Motor neuron (in vitro differentiated cells): ENCODE measurements at places on chromosomes 1 and 21.

GRCh38 chr1:81836007-81836626, 35.4 kb downstream of the ADGRL2 start:
- ATAC-seq, result no peak

GRCh38 chr1:87225171-87225570, 103.5 kb upstream of the LMO4 start:
- no peak for ATAC-seq

DNA sequence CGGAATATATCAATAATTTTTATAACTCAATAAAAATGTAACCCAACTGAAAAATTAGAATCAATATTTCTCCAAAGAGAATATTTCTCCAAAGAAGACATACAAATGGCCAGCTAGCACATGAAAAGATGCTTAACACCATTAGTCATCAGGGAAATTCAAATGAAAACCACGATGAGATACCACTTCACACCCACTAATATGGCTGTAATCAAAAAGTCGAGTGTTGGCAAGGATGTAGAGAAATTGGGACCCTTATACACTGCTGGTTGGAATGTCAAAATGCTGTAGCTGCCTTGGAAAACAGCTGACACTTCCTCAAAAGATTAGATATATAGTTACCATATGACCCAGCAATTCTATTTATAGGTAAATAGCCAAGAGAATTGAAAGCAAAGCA, 133.0 kb downstream of the GPR52 start:
- no peak for ATAC-seq

DNA sequence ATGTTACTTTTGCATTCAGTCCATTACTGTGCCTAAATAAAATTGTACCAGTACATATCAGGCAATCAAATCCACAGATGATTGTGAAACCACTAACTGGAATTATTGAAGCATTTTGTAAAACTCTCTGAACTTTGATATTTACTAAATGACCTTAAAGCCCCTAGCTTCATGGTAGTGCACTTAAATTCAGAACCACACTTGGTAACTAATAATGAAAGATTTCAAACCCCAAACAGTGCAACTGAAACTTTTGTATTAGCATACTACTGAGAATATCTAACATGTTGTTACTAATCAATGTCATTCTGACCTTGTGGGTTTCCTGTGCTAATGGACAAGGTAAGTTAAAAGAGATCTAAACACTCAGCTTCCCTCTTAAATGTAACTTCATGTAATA, at the start of gene CFHR3:
Gene CFHR3, plus strand, starts transcription at position 238 of the 400 bp plus-strand sequence. Its CDS starts 47 bp downstream, at position 285.
- no peak for ATAC-seq

DNA sequence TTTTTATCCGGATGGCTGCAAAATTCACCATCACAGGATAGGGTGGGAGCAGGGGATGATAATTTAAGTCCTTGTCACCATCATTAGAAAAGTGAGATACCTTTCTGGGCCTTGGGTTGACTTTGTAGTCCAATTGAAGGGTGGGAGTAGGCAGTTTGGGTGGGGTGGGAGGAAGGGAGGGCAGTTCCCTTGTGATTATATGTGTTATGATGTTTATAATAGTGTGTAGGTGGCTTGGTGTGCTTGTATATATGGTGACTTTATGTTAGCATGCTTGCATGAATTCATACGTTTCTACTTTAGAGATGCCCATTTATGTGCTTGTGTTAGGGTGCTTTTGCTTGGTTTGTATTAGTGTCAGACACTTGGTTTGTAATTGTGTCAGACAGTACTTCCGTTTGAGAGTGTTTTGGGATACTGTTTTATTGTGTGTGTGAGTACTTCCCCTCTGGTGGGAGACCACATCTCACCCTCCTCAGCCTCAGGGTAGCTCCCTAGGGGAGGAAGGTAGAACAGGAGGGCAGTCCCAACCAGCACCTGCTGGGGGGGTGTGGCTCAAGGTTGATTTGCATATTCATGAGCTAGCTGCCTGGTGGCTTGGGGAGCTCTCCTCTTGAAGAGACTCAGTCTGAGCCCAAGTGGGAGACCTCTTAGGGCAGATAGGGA, 6.3 kb upstream of the POU3F1 start:
- peak; percentile 50 for ATAC-seq

DNA sequence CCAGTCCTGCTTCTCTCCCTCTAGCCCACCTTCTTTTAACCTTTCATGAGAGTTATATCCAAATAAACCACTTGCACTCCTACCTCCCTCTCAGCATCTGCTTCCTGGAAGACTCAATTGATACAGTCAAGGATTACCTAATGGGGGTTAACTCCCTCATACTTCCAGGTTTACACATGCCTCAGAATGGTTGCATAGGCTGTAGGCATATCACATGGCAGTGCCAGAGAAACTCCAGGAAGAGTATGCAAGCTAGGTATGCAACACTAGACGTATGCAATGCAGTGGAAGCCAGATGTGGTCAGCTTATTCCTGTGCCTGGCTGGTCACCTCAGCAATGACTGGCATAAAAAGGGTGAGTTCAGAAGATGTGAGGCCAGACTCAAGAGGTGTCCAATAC, 32.7 kb upstream of the VANGL1 start:
- ATAC-seq, result no peak

DNA sequence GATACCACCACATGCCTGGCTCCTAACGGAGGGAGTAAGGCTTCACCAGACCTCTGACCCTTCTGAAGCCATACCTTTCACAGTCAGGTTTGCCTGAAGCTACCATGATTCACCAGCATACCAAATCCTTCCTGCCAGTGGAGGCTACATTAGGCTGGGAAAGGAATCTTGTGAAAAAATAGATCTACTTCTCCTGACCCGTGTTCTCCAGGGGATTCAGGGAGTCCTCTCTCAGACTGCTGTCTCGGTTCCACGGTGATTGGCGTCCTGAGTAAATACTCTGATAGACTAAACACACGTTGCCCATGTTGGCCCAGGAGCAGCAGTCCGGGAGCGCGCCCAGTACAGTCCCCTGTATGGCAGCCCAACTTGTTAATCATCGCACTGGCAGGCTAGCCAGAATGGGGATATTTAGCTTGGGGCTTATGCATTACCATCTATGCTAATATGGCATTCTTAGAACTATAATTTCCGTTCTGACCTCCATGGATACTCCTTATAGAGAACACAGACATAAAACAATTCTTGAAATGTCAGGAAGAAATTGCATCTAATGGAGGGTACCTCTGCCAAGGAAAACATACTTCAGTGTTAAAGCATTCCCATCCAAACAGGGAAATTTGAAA, 173.2 kb downstream of the ROR1 start:
- peak; percentile 92 for ATAC-seq

DNA sequence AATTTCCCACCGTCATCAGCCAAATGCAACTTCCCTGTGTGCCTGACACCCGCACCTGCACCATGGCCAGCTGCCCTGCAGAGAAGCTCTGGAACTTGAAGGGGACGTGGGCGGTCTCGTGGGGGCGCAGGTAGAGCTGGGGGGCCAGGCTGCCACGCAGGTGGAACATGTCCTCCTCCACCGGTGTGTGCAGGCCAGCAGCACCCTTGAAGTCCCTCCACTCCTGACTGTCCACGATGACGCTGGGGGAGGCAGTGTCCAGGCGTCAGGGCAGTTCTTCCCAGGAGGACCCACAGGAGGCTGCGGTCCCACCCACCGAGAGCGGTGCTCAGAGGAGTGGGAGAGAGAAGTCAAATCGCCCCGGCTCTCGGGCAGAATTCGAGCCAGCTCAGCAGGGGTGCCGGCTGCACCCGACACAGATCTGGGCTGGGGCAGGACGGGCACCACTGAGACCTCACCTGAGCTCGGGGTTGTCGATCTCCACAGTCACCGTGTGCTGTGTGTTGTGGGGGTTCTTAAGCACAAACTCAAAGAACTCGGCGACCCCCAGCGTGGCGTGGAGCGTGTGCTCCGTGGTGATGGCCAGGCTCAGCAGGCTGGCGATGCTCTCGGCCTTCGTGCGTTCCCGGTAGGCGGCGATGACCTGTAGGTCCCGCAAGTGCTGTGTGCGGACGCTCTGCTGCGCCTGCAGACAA, 117.7 kb downstream of the NPHP4 start:
- ATAC-seq, result no peak

GRCh38 chr1:162256287-162256686, 120.4 kb downstream of the SPATA46 start:
- no peak for ATAC-seq

DNA sequence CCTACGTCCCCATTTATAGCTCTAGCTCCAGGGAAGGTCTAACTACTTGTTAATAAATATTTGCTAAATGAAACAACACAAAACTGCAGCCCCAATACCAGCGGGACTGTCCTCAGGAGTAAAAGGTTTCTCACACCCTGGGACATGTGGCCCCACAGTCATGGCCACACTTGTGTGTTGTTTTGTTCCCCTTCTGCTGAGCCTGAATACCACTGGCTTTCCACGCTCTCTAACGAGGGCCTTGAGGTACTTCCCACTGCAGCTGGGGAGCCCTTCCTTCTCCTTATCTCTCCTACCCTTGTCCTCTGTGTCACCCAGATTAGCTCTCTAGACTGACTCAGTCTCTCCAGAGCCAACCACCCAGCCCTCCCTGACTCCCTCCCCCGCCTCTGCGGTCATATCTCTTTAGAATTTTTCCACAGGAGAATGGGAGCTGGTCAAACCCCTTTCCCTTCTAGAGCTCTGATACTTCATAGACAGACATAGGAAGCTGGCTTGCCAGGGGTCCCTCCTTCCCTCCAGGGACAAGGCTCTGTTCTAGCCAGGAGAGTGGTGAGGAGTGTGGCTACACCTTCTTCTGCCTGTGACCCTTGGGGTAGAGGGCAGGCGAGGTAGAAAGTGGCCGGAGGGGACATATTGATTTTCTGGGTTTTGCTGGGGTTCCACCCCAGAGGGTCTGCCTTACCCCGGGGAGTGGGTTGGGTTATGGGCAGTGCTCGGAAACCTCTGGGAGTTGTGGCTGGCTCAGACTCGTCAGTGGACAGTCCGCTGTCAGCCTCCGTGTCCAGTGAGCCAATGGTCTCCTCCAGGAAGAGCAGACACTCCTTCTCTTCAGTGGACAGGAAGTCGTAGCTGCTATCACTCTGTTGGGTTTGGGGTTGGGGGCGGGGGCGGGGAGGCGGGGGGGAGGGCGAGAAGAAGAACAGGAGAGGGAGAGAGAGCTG, 8.1 kb downstream of the C1orf116 start:
- no peak for ATAC-seq

DNA sequence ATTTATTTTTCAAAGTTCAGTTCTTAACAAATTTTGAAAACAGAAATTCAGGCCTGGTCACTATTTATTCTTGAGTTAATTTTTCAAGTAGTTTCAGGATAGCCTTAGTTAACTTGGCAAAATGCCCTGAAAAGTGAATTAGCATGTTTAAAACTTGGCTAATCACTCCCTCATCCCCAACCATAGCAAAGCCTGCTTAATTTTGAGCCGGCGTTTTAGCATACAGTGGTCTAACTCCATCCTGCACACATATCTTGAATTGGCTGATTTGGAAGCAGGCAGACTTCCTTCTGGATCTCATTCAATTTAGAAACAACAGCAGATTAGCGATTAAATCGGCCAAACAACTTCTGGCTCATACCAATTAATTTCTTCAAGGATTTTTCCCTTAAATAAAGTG, 439.2 kb downstream of the PTBP2 start:
- ATAC-seq, result peak; percentile 34

- no peak for ATAC-seq
These were observed 23.2 kb downstream of the CDC42 start for GRCh38 chr1:22075718-22076117.

DNA sequence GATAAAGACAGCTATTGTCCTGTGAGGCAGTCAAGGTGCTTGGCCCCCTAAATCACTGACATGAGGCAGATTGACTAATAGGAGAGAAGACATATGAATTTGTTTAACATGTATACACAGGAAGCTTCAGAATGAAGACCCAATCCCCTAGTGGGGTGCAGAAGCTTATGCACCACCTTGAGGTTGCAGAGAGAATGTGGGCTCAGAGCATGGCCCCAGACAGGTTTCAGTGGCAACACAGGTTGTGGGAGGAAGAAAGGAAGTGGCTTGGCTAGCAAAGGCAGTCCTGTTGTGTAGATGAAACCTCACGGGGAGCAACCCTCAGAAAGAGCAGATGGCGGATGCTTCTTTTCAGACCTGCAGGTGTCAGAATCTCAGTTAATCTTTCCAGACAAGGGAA, 37.0 kb upstream of the PARP1 start:
- no peak for ATAC-seq

DNA sequence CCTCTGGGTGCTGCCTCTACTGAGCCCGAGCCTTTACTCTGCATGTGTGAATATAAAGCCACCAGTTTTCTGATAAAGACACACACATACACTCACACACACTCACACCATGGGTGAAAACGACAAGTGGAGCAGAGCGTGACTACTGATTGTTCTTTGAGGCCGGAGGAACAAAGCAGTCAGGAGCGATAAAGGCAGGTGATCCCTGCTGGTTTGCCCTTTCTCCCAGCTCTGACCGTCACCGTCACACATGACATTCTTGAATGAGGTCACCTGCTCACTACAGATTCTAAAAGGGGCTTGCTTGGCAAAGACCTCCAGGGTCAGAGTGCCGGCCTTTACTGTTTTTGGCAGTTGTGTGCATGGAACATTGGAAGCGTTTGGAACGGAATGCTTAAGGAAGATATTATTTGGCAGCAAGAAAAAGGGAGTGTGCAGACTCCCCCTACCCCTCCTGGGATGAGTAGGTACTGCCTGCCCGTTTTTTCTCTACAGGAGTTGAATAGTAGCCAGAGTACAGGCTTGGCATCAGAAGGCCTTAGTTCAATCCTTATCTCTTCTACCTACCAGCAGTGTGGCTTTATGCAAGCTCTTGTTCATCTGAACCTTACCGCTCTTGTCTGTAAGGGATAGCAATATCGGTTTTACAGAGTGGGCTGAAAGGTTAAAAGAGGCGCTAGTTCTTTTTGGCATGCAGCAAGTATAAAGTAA, 79.7 kb downstream of the PBX1 start:
- ATAC-seq, result peak; percentile 30

GRCh38 chr1:41149570-41149969, 92.5 kb downstream of the SCMH1 start:
- ATAC-seq, result no peak

- peak; percentile 0 for ATAC-seq
These were observed 1.6 kb upstream of the STK40 start for GRCh38 chr1:36387141-36387949.

DNA sequence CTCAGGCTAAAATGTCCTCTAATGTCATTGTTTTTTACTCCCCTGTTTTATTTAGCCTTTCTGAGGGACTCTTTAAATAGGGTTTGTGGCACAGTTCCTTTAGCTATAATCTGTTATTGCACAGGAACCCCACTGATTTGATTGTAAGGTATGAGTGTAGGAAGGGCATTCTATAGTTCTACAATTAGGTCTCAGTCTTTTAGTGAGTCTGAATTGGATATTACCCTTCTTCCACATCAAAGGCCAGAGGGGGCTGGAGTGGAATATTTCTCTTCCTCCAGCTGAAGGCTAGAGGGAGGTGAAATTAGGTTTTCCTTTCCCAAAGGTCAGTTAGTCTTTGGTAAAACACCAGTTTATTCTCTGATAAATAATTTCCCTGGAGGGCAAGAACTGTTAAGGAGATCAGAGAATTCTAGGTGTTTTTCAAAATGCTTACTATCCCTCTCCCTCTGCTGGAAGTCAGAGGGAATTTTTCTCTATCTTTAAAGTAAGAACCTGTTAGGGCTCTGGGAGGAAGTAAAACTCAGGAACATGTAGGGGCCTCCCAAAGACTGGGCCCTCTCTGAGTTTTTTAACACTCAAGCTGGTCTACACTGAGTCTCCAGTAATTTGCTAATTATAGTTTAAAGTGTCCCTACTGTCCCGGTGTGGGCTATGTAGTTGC, 176.3 kb upstream of the ZNHIT6 start:
- no peak for ATAC-seq
